Stimulated activated CD8-positive, alpha-beta memory T cell treated with anti-CD3 and anti-CD28 coated beads, Interleukin-2, amount 100 ng/mL, for 1 hour (primary cell): ENCODE measurements at places on chromosomes 11 and 22.

GRCh38 chr11:94117871-94118270 lies 10.8 kb upstream of the PANX1 start:
- no peak for DNase-seq

DNA sequence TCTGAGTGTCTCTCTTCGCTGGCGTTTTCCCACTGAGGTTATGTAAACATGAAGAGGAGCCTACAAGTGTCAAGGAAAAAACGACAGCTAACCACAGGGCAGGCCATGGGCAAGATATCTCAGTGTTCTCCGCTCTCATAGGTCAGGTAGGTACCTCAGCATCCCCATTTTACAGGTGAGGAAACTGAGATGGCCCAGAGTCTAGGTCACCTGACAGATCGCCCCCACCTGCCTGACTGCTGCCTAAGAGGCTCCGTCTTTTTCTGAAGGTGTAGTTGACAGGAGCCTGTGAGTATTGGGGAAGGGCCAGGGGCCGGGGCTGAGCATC lies 847 bp upstream of the NDUFA6 start:
- no peak for DNase-seq

GRCh38 chr11:120500414-120501071 lies 11.0 kb upstream of the GRIK4 start:
- DNase-seq: no peak

DNA sequence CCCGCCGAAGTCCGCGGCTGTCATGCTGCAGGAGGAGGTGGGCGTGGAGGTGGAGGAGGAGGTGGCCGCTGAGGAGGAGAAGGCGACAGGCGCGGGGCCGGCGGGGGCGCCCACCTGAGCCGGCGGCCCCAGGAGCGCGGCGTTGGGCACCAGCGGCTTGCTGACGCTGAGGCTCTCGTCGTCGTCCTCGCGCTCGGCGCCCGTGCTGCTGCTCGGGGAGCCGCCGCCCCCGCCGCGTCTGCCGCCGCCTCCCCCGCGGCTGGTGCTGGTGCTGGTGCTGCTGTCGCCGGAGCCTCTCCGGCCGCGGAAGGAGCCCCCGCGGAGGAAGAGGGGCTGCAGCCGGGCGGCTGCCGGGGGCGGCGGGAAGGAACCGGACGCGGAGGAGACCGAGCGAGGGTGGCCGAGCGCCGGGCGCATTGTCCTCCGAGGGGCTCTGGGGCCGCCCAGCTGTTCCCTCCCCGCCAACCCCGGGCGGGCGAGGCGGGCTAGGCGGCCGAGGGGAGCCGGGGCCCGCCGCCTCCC lies 388 bp downstream of the TMEM121B start:
- DNase-seq: no peak

DNA sequence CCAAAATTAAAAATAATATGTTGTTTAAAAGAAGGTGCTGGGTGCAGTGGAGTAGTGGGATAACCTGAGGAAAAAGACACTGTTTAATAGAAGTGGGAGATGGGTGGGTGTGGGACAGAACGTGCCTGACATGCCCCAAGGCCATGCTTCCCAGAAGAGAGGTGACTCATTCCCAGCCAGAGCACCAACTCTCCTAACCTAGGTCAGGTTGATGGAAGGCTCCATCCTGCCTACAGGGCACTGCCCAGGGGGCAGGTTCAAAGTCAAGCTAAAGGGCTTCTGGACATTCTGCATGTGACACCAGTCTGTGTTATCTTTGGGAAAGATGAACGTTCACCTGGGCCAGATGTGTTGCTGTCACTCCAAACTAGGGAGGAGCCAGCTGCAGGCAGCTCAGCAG lies 453.1 kb downstream of the SOX6 start:
- no peak for DNase-seq

GRCh38 chr11:15728207-15728606 lies 613.5 kb downstream of the INSC start:
- DNase-seq: no peak

DNA sequence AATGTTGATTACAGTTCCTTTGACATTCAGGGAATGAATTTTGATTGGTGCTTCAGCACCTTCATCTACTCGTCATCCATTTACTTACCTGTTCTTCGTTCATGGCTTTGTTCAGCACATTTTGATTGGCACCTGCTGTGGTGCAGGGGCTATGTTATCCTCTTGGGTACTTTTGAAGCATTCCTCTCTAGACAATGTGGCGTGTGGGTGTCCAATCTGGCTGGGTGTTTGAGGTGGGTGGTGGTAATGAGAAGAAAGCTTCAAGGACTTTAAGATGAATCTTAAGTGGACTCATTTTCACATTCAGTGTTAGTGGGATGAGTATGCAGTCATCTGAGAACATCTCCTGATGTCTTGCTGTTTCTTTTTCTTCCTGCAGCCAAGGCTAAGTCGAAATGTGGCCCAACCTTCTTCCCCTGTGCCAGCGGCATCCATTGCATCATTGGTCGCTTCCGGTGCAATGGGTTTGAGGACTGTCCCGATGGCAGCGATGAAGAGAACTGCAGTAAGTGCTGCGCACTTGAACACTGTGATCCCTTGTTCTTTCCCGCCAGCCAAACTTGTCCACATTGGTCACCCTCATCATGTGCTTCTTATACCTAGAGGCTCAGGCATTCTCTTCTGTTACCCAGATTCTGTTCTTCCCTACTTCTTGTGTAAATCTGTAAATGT lies 137.5 kb downstream of the LDLRAD3 start:
- DNase-seq: no peak

- no peak for DNase-seq
Observed at GRCh38 chr11:111776398-111777093, 10.4 kb upstream of the PPP2R1B start.
